SK-N-SH treated with all-trans-retinoic acid at 6 μM for 48 hours (cell line): ENCODE measurements at places on chromosomes 13 and 19.

DNA sequence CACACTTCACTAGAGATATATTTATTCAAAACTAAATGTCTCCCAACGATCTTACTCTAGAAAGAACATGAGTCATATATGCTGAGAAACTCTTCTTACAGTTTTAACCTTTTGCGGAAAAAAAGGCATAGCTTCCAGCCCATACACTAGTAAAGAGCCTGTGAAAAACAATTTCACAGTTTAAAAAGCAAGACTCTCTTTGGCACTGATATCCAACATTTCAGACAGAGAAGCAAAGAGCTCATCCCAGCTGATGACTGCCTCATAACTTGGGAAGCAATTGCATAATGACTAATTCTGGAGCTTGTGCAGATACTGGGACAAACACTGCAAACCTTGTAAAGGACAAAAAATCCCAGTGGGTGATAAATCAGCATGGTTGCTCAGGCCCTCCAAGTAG, 88.0 kb downstream of the ENOX1 start:
- ATAC-seq, result peak; percentile 66

GRCh38 chr19:44803442-44804428, 5.2 kb upstream of the BCAM start:
- no peak for ATAC-seq

DNA sequence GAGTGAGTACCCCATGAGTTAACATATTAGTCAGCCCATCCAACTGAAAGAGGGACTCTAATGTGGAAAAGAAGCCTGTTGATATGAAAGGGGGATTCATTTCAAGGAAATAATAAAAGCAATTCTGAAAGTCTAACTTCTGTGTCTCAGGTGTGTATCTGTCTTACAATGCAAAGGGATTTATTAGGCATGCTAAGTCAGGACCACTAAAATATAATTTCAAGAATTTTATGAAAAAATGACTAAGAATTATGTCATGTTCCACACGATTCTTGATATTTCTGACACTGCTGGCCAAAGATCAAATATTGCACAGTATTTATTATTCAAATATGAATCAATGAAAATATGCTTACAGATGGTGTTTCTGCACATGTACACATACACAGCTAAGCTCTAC, 130.8 kb downstream of the KLF12 start:
- ATAC-seq, result no peak

DNA sequence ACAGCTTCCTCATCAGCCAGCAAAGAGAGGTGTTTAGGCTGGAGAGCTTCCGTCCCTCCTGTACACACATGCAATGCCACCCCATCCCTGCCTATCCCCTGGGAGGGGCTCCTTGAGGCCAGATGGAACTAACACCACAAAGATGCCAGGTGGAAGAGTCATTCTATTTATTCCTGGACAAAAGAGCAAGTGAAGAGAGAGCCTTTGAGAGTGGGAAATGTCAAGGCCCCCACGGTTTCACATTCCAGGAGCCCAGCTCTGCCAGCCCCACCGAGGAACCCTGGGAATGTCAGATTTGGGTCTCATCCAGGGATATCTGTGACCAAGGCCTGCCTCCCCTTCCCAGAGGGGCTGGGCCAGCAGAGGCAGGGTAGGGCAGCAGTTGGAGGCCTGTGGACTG, 30.8 kb upstream of the IGFL1 start:
- no peak for ATAC-seq

DNA sequence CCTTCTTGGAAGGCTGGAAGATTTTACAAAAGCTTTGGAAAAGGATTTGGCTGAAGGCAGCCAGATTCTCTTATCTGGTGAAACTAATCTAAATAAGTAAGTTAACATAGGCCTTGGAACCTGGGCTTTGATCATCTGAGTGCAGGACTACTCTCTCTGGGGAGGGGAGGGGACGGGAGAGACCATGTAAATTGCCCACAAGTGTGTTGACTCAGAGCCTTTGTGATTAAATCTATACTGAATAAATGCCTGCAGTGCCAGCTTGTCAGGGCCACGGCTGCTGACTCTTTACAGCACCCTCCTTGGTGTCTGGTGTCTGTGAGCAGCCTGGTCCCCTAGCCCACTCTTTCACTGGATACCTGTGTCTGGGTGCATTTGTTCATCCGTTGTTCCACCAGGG, 251.4 kb downstream of the ITGBL1 start:
- ATAC-seq, result no peak

GRCh38 chr19:40740747-40741146, 9.5 kb downstream of the ACTMAP start:
- peak; percentile 9; the same call in 2 of the 3 replicates for ATAC-seq

GRCh38 chr13:47707414-47707813, 293.7 kb downstream of the SUCLA2 start:
- ATAC-seq, result no peak

GRCh38 chr13:32528358-32528757, 10.2 kb downstream of the N4BP2L2 start:
- ATAC-seq, result no peak

GRCh38 chr13:87094646-87095045, 576.5 kb upstream of the SLITRK5 start:
- no peak for ATAC-seq

DNA sequence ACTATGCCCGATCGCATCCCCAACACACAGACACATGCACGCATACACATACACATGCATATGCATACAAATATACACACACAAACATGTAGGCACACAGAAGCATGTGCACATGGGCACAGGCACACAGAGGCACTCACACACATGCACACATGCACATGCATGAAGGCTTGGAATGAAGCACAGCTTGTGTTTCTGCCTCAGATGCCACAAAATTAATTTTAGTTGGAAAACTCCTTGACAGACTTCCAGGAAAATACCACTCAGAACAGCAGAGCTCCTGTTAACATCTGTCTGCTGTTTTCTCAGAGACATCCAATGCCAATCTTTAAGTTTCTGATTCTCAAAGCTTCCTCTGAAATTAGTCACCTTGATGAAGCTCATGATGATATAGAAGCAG, 532.7 kb downstream of the RFC3 start:
- ATAC-seq, result no peak

DNA sequence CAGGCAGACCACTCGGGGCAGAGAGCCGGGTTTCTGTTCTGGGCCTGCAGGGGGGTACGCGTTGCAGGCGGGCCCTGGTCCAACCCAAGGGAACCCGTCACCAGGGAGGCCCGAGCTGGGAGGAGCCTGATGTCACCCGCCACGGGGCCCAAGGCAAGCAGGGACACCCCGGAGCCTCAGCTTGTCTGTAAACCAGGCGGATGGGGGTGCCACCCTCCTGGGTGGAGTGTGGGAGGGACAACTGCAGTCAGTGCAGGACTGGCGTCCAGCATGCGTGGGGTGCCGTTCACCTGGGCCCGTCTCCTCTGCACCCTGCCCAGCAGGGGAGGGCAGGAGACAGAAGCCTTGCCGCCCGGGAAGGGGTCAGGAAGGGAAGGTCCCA, 7.0 kb downstream of the CACTIN start:
- no peak for ATAC-seq

DNA sequence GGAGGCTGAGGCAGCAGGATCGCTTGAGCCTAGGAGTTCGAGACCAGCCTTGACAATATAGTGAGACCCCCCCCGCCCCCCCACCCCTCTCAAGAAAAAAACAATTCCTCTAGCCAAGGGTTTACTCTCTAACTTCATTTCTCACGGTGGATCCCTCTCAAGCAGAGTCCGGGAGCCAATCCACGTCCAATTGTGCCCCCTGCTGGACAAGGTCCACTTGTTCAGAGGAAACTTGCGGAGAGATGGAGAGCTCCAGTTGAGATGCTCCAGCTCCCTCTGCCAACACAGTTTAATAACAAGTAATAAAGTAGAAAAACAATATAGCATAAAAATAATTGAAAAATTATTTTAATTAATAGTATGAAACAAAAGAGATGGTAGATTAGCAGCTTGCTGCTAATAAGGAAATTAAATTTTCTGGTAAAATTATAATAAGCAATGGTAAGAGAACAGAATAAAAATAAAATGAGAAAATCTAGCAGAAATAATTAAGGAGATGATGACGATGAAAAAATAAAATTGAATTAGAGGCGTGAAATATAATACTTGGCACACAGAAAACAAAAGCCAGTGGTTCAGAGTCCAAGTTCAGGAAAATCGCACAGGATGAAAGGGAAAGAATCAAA, 14.5 kb upstream of the SIGLEC14 start:
- peak; percentile 90 for ATAC-seq

GRCh38 chr13:32316028-32316339, 676 bp downstream of the BRCA2 start:
- ATAC-seq, result peak; percentile 61

DNA sequence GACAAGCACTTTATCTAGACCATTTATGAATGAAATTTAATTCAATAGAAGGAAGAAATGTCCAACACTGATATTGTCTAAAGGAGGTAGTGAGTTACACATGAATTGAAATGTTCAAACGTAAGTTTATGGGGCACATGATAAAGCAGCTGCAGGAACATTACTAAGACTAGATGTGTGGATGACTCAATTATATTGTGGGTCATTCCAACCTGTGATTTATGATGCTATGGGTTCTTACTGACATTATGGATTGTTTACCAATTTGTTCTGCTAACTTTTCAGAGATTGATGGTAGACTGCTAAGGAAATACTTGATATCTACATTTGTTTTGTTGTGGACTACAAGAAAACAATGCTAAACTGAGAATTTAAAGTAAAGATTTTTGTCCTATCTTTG, 56.1 kb upstream of the ATXN8OS start:
- no peak for ATAC-seq

- no peak for ATAC-seq
Observed at GRCh38 chr19:33242131-33242530, 16.5 kb upstream of the SLC7A10 start.

GRCh38 chr13:100502446-100502845, 86.1 kb downstream of the GGACT start:
- peak; percentile 42 for ATAC-seq

GRCh38 chr19:54173359-54173699, 369 bp upstream of the TMC4 start:
- ATAC-seq, result no peak

DNA sequence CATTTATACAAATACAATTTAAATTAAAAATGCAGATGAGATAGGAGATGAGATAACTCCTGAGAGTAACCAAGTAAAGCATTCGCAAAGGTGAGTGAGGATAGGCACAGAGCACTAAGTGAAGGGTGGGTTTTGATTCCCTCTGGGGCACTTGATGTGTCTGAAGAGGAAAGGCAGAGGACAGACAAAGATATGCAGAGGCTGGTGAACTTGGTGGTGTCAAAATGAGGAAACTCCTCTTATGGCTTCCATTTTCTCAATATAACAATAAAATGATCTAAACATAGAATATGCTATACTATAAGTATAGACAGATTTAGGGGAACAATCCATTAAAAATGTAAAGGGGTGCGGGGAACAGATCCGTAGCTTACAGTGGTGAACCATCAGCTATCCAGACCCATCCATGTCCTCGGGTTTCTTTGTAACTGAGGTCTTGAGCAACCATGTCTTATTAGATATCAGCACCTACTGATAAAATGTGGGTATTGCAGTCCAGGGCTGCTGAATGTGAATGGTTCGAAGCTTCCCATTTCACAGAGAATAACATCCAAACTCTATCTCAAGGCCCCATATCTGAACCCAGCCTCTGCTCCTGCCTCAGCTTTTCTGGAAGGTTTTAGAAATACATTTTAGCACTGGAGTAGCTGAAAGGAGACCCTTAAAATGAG, 73.9 kb upstream of the SLC10A2 start:
- no peak for ATAC-seq

DNA sequence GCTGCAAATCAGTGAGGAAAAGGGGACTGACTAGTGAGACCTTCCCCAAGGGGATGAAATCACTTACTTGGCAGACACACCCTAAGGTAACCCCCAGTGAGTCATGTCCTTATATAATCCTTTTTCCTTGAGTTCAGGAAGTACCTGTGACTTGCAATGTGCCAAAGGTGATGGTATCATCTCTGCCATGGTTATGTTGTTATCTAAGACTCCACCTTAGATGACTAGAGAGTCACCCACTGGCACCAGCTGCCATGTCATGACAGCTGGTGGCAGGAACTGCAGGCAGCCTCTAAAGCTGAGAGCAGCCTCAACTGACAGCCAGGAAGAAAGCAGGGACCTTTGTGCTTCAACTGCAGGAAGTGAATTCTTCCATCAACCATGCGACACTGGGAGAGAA, 12.5 kb downstream of the PBX4 start:
- ATAC-seq, result no peak

- ATAC-seq, result no peak
Observed at GRCh38 chr13:105426441-105426840, 1109.0 kb downstream of the EFNB2 start.

- no peak for ATAC-seq
Observed at GRCh38 chr13:96573563-96573962, 420.7 kb downstream of the OXGR1 start.

DNA sequence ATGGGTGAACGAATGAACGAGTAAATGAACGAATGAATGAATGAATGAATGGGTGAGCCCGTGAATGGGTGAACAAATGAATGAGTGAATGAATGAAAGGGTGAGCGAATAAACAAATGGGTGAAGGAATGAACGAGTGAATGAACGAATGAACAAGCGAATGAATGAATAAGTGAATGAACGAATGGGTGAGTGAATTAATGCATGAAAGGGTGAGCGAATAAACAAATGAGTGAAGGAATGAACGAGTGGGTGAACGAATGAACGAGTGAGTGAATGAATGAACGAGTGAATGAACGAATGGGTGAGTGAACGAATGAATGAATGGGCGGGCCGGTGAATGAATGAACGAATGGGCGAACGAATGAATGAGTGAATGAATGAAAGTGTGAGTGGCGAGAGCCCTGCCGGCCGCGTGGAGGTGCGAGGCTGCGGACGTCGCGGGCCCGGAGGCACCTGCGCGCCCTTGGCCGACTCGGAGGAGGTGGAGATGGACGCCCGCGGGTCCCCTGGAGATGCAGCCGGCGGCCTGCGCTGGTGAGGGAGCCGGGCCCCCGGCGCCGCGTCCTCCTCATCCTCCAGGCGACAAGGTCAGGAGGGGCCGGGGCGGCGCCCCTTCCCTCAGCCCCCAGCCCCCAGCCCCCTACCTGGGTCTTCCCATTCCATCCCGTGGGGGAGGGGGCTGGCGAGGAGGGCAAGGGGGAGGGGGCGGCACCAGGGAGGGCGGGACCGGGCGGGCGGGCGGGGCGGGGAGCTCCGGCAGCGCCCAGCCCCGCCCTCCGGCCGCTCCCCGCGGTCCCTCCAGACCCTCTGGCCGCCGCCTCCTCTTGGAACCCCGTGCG, 15.4 kb downstream of the ANKRD24 start:
- no peak for ATAC-seq

- ATAC-seq, result peak; percentile 31
Observed at GRCh38 chr19:31350693-31351055, 1.4 kb upstream of the TSHZ3 start.

GRCh38 chr13:71866335-71867130, 471 bp downstream of the DACH1 start:
- peak; percentile 9; the same call in 2 of the 3 replicates for ATAC-seq

- ATAC-seq, result no peak
Observed at GRCh38 chr19:35388277-35389054, 17.6 kb downstream of the GPR42 start.

- no peak for ATAC-seq
Observed at GRCh38 chr19:8149261-8150094, at the start of gene FBN3. Gene FBN3, minus strand, starts transcription at chr19:8149592. Its CDS starts 2,112 bp downstream, at chr19:8147480.

- no peak for ATAC-seq
Observed at GRCh38 chr19:38151242-38151641, 72.8 kb downstream of the DPF1 start.
